Stimulated activated CD4-positive, alpha-beta T cell treated with anti-CD3 and anti-CD28 coated beads, Interleukin-1b, Interleukin-23, amount 100 ng/mL, for 4 hours (primary cell): ENCODE measurements at places on chromosomes 3 and 15.
A peak's percentile ranks its signal among the peaks of the same experiment; 100 is the strongest.

- DNase-seq: no peak
Observed at GRCh38 chr3:190631295-190631694, 117.4 kb downstream of the IL1RAP start.

- no peak for DNase-seq
Observed at GRCh38 chr15:83284559-83285283, at the start of gene BNC1. Gene BNC1 (minus strand): TSS chr15:83284664. CDS start chr15:83284628, 36 bp downstream.

- DNase-seq: no peak
Observed at GRCh38 chr3:43581343-43581742, 40.5 kb downstream of the ANO10 start.

DNA sequence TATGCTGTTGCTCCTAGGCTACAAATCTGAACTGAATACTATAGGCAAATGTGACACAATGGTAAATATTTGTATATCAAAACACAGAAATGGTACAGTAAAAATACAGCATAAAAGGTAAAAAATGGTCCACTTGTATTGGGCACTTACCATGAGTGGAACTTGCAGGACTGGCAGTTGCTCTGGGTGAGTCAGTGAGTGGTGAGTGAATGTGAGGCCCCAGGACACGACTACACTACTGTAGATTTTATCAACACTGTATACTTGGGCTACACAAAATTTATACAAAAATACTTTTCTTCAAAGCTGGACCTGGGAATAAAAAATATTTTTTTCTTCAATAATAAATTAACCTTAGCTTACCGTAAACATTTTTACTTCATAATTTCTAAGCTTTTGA, 41.6 kb upstream of the DUT start:
- DNase-seq: no peak

DNA sequence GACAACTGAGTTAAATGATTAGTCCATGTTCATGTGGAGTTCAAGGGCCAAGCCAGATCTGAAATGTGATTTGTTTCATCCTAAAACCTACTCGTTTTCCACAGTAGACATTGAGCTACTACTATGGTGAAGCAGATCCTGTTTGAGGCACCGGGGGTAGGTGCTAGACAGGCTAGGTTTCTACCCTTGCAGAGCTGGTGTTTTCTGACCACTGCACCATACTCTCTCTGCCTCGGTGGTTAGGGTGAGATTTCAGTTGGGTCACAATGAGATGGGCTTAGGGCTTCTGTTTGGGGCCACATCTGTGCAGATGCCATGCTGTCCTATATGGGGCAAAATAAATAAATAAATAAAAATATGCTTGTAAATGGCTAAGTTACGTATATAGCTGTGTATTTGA, 99.3 kb downstream of the OXNAD1 start:
- DNase-seq: no peak

- peak; percentile 46 for DNase-seq
Observed at GRCh38 chr15:70258369-70259027, 160.8 kb upstream of the TLE3 start.

GRCh38 chr3:114351123-114351821, 57.4 kb downstream of the TIGIT start:
- no peak for DNase-seq

DNA sequence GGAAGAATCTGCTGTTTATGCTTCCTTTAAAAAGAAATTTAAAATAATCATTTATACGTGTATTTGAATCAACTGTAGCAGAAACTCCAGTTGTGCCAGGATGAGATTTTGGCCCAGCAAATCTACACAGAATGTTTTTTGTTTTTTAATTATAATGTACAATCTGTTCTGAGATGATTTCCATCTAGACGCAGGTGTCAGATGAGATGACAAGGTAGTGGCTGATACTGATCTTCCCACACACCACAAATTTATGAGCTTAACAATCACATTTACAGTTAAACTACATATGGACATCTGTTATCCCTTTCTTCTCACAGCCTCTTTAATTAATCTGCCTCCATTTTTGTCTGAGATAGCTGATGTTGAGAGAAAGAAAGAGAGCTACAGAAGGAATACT, 23.6 kb downstream of the DCLK3 start:
- DNase-seq: no peak

- DNase-seq: peak; percentile 43
Observed at GRCh38 chr3:50274371-50275104, 4.3 kb upstream of the LSMEM2 start.

GRCh38 chr3:52068055-52068571, 11.7 kb upstream of the DUSP7 start:
- DNase-seq: no peak

DNA sequence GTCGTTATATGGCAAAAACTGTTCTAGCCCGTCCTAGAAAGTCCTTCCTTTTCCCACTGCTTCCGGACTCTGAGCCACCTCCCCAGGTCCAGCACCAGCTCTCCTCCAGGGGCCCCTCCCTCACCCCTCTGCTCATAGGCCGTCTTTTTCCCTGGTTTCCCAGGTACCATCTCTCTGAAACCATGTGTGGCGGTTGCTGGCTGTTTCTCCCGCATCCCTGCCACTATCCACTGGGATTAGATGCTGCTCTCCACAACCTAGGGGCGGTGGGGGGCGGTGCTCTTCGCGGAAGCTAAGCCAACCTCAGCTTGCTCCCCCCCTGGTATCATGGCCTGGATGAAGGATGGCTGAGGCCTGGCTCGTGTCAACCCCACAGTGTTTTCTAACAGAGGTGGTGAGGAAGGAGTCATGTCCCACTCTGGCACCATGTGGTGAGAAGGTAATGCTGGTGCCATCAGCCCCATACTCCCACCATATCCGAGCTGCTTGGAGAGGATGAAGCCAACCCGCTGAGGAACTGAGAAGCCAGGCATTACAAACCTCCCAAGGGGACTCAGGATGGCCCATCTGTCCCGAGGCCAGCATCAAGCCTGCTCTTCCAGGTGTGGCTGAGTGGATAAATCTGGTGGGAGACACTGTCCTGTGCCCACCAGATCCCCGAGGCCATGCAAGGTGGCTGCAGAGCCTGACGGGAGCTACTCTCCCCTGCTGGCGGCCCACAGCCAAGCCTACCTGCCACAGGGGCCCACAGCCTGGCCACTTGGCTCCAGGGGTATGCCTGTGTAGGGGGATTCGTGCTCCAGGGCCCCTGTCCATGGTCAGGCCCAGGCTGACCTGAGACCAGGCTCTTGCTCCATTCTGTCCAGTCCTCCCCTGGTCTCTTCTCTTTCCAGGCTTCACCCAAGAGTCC, 27.9 kb upstream of the SLC41A3 start:
- no peak for DNase-seq

- DNase-seq: no peak
Observed at GRCh38 chr3:170477395-170477794, 58.7 kb downstream of the CLDN11 start.

DNA sequence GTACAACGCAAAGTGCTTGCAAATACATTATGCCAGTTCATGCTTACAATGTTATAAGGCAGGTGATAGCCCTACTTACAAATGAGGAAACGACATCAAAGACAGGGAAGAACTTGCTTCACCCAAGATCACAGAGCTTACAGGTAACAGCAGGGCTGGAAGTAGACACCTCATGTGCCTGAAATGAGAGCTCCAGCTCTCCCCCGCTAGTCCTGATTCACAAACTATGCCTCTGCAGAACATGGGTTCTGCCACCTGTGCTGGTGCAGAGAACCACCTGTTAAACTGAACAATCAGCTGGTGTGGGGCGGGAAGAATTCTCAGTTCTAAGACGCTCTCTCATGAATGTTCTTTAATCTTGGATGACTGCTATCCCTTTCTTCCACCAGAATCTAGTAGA, 7.4 kb downstream of the RBSN start:
- DNase-seq: no peak

- DNase-seq: no peak
Observed at GRCh38 chr3:189981668-189982067, 139.0 kb downstream of the P3H2 start.

DNA sequence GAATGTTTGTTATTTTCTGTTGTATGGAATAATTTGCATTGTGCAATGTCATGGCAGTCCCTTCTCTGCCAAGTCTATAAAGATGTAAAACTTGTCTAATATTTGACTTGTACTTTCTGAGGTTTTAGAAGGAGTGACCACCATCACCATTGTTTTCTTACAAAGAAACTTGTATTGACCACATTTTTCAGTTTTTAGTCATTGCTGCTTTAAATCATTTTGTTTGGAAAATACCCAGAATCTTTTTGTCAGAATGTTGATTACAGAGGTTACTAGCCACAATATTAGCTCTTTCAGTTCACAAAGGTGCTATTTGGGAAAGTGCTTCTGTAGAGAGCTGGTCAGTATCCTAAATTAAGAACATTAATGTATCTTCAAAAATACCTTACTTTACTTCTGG, 532.4 kb upstream of the GBE1 start:
- no peak for DNase-seq

- no peak for DNase-seq
Observed at GRCh38 chr15:92273723-92274122, 120.0 kb upstream of the ST8SIA2 start.

- no peak for DNase-seq
Observed at GRCh38 chr3:155154255-155154654, 74.1 kb downstream of the MME start.

DNA sequence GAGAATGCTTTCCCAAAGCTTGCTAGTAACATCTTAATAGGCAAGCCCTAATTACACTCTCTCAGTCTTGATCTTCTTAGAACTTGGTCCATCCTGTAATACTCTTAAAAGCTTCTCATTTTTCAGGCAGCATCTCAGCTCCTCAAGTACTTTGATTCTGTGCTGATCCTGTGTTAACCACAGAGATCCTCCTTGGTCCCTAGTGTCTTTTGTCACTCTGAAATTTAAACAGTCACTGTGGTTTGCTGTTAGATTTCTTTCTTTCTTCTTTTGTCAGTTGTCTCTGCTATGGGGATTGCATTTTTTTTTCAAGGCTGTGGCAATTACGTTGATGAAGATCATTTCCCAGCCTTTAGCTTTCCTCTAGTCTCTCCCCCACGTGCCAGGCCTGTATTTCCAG, 26.0 kb upstream of the UBE3A start:
- DNase-seq: no peak

DNA sequence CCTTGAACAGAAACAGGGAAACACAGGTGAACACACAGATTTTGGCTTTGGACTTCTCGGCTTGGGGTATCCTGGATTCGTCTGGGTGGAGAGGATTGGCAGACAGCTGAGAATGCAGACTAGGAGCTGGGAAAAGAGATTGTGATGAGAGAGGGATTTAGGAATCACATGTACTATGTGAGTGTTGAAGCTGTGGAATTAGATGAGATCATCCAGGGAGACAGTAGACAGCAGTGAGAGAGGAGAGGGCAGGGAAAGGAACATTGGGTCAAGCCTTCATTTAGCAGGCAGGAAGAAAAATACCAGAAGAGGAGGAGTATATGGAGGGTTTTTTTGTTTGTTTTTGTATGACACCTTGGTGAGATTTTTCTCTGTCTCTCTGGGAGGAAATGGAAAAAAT, 262.1 kb upstream of the TBL1XR1 start:
- no peak for DNase-seq

- no peak for DNase-seq
Observed at GRCh38 chr3:16533928-16534574, 20.6 kb upstream of the RFTN1 start.

GRCh38 chr3:25144430-25144829, 283.6 kb upstream of the RARB start:
- DNase-seq: no peak

DNA sequence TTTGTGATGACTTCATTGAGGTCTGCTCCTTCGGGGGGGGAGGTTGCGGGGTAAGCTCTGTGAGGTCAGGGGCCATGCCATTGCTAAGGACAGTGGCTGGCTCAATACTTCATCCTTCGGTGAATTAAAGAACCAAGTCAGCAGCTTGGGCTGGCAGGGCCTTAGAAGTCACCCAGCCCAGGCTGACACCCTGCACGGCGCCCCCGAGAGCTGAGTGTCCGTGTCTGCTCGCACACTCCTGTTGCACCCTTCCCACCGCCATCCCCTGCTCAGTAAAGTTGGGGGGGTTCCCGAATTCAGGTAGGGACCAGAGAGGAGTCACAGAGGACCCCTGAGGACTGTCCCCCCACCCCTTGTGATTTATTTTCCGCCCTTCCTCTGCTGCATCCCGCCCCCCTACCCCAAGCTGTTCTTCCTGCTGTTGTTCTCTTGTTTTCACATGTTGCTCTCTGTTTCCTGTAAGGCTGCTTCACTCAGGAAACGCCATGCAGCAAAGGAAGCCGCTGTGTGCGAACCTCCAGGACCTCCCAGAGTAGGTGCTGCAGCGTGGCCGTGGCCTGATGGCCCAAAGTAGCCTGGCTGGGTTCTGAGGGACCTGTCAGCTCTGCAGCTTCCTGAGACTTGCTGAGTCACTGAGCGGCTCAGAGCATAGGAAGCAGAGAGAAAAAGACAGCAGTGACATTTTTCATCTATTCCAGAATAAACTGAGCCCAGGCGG, 14.4 kb downstream of the EFCC1 start:
- peak; percentile 15 for DNase-seq

GRCh38 chr3:126746395-126747177, 42.5 kb downstream of the CHCHD6 start:
- DNase-seq: no peak

DNA sequence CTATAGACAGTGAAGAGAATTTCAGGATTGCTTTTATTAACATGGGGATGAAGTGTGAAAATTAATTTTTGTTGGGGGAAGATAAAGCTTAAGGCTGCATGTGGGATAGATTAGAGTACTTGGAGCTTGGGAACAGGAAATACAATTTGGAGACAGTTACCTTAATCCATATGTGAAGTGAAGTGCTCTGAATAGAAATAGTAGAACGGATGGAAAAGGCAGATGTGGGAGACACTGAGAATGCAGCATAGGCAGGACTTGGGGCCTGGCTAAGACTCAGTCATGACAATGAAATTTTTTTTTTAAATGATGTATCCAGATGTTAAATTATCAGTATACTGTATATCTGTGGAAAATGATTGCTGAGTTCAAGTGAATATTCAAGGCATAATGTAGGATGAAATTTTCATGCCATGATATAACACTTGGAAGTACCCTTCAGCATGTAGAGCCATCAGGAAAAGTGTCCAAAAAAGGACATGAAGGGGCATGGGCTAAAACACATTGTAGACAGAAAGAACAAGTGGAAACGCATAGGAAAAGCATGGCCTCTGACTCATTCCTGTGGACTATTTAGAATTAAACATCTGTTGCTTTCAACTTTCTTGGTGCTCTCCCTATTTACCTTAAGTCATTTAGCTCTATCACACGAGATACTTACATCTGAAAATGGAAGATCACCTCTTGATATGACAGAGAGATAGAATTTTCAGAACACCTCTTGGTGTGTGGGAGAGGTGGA, 134.8 kb downstream of the RBMS3 start:
- DNase-seq: no peak

DNA sequence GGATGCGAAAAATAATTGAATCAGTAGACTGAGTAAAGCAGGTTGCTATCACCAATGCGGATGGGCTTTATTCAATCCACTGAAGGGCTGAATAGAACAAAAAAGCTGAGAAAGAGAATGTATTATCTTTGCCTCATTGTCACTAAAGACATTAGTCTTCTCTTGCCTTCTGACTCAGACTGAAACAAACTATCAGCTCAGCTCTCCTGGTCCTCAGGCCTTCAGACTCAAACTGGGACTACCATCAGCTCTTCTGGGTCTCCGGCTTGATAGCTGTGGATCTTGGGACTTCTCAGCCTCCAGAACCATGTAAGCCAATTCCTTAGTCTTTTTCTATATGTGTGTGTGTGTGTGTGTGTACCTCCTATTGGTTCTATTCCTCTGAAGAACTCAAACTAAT, 12.6 kb downstream of the IFT57 start:
- no peak for DNase-seq
